ENCODE measurements at places on chromosomes 7 and 10.

GRCh38 chr7:111312966-111313365 lies 222.0 kb downstream of the LRRN3 start:
- no peak for DNase-seq

DNA sequence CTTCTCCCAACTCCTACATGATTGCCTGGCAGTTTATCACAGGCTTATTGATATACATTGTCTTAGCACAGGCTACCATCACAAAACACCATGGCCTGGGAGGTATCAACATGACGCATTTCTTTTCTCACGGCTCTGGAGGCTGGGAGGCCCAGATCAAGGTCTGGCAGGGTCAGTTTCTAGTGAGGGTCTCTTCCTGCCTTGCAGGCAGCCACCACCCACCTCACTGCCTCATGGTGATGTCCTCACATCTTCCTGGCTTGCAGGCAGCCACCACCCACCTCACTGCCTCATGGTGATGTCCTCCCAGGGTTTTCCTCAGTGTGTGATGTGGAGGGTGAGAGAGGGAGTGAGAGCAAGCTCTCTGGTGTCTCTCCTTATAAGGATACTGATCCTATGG lies 599.3 kb upstream of the MKI67 start:
- DNase-seq, result no peak

GRCh38 chr7:2275101-2275500 lies 33.1 kb downstream of the NUDT1 start:
- no peak for DNase-seq

- DNase-seq, result no peak
Measured at GRCh38 chr7:24440892-24441291, 132.4 kb upstream of the PALS2 start.

DNA sequence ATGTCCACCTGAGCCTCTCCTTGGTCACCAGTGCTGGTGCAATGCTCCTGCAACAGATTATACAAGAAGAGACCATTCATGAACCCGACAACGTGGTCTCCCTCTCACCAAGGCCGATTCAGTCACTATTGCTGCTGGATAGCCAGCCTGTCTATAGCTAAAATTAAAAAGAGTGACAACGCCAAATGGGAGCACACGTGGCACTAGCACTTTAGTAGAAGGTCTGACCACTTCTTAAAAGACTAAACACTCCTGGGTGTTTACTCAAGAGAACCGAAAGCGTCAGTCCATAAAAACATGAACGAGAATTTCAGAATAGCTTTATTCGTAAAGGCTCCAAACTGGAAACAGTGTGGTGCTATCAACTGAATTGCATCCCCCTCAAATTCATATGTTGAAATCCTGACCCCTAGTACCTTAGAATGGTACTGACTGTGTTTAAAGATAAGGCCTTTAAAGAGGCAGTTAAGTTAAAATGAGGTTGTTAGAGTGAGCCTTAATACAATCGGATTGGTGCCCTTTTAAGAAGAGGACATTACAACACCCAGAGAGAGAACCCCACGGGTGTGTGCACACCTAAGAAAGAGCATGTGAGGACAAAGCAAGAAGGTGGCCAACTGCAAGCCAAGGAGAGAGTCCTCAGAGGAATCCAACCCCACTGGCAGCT lies 4.4 kb upstream of the GALNTL5 start:
- no peak for DNase-seq

GRCh38 chr10:28601012-28601411 lies 68.1 kb downstream of the WAC start:
- no peak for DNase-seq

- no peak for DNase-seq
Measured at GRCh38 chr10:133441780-133442179, 12.0 kb upstream of the SCART1 start.

DNA sequence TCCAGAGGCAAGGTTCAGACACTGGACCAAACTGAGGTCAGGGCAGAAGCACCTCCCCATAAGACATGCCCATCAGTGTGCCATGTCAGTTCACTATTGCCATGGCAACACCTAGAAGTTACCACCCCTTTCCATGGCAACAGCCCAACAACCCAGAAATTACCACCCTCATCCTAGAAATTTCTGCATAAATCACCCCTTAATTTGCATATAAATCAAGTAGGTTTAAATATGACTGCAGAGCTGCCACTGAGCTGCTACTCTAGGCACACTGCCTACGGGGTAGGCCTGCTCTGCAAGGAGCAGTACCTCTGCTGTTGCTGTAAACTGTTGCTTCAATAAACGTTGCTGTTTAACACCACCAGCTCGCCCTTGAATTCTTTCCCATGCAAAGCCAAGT lies 12.7 kb downstream of the STEAP2 start:
- no peak for DNase-seq

DNA sequence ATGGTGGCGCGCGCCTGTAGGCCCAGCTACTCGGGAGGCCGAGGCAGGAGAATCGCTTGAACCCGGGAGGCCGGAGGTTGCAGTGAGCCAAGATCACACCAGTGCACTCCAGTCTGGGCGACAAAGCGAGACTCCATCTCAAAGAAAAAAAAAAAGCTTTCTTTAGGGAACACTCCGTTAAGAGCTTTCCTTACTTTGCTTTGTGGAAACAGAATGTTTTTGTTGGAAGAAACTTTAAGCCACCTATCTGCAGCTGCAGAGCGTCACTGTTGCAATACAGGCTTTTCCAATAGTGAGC lies 641 bp upstream of the TPK1 start:
- DNase-seq, result no peak

DNA sequence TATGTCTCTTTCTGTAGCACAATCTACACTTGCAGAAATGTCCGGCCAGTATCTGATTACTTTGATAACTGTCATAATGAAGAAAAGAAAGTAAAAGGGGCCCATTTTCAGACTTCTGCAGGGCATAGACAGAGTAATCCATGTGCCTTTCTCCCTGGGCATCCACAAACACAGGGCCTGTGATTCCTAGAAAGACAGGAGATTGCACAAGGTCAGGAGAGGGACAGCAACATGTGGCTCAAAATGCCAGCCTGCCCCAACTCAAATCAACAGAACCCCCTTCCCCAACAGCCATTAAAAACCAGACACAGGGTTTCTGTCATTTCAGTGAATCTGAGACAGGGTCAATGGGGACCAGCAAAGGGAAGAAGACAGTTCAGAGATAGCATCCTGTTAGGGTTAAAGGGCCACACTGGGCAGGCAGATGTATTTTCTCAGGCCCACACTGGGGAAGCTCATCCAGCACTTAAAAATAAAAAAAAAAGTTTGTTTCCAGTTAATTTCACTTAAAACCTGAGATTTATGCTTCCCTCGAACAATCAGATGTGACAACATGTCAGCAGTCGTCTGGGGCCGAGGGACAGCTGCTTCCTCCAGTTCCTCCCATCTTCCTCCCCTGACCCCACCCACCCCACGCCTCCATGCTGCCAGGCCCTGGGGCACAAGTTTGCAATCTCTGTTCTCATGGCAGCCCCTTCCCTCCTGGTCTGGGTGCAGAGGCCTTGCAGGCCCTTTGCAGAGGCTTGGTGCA lies 30.7 kb upstream of the ACSL5 start:
- no peak for DNase-seq

DNA sequence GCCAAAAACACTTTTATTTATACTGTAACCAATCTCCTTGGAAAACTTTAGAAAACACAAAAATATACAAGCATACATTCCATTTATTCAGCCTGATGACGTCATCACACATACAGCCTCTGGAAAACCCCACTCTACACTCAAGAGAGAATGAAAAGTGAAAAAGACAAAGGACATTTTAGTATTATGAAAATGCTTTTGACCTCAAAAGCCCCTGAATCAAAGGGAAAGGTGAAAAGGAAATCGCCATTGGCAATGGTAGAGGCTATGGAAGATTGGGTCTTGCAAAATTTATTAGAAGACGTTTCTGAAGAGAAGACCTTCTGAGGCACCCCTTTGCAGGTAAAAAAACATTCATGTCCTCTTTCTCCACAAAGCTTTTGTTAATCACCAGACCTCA lies 82.9 kb upstream of the STRIP2 start:
- DNase-seq, result no peak

DNA sequence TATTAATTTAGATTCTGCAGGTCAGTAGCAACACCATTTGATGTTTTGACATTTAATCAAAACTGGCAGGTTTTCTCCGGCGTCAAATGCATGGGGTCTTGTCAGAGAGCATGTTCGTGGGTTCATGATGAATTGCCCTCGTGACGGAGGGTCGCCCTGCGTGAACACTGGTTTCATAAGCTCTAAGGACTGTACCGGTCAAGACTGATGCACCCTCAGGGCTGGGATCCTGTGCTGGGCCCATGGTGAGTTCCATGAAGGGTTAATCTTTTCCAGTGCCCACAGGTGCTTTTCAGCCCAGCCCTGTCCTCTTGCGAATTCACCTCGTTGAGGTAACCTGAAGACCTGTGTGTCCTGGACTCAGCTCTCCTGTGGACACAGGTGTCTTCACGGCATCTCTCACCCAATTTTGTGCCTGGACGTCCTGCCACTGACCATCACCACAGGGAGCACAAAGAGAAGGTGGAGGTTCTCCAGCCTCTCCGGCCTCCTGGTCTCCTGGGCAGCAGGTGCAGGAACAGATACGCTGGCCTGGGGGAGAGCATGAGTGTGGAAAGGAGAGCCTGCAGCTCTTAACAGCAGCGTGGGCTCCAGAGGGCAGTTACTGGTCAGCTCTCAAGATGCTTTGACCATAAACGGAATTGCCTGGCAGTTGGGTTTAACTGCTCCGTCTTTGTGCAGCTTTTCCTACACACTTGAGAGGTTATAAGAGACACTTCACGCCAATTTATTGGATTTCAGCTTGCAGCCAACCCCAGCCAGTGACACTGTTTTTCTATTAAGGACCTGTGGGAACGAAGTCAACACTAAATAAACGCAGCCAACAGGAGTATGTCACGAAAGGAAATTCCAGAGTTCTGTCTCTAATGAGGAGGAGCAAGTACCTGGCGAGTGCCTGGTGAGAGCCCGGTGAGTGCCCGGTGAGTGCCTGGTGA lies 37.4 kb upstream of the CFAP46 start:
- DNase-seq, result no peak

DNA sequence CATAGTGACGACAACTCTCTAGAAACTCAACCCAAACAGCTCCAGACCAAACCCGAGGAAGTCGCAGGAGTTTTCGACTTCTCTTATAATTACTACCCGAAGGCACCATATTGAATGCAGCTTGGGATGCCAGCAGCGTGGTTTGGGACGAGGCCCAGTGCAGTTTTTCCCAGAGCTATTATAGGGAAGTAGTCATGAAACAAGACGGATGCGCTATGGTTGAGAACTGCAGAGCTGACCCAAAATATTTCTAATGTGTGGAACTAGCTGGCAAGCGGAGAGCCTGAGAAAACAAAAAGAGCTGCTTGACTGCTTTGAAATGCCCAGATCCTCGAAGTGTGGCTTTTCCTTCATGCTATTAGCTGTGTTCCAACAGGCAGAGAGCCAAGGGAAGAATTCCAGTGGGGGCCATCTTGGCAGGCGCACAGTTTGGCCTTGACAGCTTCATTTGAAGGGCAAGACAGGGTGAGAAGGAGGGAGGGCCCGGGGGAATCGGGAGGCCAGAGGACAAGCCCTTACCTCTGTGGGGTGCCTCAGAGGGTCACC lies 122.7 kb downstream of the CUL2 start:
- DNase-seq, result no peak

GRCh38 chr7:128810473-128810872 lies 18.7 kb downstream of the CCDC136 start:
- no peak for DNase-seq

GRCh38 chr10:114199239-114199638 lies 20.1 kb downstream of the TDRD1 start:
- DNase-seq, result no peak

DNA sequence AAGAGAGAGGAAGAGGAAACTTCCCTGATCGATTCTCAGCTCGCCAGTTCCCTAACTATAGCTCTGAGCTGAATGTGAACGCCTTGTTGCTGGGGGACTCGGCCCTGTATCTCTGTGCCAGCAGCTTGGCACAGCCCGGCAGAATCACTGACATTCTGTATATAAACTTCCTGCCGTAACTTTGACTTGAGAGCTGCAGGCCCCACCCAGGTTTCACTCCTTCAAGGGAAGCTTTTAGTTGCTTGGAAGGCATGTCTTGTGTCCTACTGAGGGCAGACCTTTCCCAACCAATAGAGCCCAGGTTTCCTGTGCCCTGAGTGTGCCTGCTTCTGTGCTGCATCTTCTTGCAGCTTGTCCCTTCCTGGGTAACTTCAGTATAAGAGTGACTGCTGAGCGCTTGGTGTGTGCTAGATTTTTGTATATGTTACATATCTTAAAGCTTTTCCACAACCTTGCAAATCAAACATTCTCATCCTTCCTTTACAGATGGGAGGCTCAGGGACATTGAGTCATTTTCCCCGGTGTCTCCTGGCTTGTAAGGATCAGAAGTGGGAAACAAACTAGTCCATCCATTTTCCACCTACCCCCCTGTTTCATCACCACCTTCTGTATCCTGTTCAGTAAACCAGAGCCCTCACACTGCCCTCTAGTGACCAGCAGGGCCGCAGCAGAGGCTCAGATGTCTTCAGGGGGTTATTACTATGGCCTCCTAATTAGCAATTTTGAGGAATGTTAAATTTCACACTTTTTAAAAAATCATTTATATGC lies 225.2 kb upstream of the PRSS58 start:
- DNase-seq, result peak; percentile 71

- DNase-seq, result no peak
Measured at GRCh38 chr10:35201234-35201633, 74.6 kb downstream of the CREM start.

DNA sequence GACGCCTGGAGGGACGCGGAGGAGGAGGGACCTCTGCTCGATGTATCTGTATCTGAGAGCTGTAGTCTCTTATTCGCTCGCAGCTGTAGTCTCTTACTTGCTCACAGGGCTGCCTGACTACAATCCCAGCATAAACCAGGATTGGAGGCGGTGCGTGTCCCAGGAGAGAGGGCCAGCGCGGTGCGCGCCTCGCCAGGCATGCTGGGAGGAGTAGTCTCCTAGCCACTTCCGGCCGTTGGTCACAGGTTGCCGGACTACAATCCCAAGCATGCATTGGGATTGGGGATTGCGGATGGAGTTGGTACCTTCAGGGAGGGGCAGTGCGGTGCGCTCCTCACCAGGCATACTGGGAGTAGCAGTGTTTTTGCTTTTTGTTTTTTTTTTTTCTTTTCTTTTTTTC lies 421.7 kb upstream of the NUPR2 start:
- no peak for DNase-seq

DNA sequence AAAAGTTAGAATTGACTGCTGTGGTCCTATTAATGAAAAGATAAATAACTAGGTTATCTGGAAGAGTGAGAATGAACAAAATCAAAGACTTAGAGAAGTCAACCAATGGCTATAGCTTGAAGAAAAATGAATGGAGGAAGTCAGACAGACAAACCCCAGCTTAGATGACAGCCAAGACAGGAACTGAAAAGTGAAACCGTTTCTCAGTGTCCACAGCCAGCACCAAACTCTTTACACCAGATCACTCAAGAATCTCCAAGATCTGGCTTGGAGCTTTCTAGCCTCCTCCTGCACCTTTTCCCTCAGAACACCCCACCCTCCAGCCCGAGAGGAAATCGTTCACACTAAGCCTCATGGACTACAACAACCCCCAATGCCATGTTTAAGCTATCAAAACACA lies 167.0 kb downstream of the SFMBT2 start:
- DNase-seq, result peak; percentile 13
